GOT3 (cell line): ENCODE measurements at places on chromosomes 11 and 22.

DNA sequence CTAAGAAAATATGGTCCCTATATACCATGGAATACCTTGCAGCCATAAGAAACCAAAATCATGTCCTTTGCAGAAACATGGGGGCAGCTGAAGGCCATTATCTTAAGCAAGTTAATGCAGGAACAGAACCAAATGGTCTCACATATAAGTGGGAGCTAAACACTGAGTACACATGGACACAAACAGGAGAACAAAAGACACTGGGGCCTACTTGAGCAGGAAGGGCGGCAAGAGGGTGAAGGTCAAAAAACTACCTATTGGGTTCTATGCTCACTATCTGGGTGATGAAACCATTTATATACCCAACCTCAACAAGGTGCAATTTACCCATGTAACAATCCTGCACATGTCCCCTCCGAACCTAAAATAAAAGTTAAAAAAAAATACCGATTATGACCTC, 22.5 kb downstream of the GAS2 start:
- no peak for DNase-seq

GRCh38 chr11:4161305-4161704, 66.7 kb downstream of the RRM1 start:
- DNase-seq = no peak

DNA sequence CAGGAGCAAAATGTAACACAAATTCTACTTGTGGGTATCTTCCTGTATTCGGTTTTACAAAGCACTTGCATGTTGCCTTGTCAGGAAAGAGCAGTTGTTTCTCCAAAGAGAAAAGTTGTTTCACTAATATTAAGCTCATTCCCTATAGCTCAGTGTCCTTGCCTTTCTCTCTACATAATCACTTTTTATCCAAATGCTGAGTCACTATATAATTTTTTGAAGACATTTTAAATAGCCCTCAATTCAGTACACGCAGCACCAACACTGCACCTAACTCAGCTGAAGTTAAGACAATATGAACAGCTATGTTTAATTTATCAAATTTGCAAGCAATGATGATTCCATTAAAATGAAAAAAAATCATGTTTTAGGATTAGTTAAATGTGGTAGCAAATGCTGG, 14.5 kb upstream of the MRTFA start:
- no peak for DNase-seq

- DNase-seq = no peak
Observed at GRCh38 chr11:43756575-43756974, 76.0 kb downstream of the HSD17B12 start.

- no peak for DNase-seq
Observed at GRCh38 chr11:6413791-6414201, 5.1 kb downstream of the APBB1 start.

DNA sequence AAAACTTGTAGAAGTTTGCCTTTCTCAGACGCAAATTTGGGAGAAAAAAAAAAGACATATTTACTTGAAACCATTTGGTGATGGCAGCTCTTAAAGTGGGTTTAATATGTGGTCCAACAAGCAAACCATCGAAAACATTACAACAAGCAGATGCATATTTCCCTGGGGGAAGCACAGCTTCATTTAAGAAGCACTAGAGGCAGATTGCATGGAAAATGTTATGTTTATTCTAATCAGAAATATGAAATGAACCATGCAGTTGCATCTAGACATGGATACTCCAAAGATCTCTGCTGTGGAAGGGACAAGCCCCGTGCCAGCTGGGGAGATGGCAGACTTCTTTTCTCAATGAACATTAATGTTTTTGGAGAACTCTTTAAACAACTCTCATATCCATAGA, 57.4 kb upstream of the PARVA start:
- DNase-seq = no peak

DNA sequence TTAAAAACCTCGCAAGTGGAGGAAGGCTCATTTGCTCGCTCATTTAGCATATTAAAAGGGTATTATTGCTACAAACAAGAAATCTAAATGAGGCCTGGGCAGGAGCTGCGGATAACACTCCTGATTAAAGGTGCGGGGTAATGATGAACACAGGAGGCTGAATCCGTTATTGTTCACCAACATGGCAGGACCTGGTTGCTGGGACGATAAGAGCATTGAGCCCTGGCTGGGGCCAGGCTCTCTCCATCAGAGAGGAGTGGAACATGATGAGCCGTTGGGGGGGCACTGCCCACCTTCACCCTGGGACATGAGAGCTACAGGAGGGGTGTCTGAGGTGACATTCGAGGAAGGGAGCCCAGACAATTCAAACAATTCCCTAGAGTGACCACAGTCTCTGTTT, 211.7 kb downstream of the NXPE2 start:
- DNase-seq = no peak
